Breast epithelium (tissue), 4 donors: ENCODE measurements at places on chromosomes 3 and 15. TPM values are rescaled to one million over a fixed set of nuclear protein-coding genes. Genes with fewer than 3 reads are reported as not detected.

- no peaks in the 10 kb centered on the region for H3K4me1 ChIP-seq
- H3K36me3 ChIP-seq: no peaks in the 10 kb centered on the region
- H3K27ac ChIP-seq: no peak overlapping the region
- no peaks in the 10 kb centered on the region for H3K27me3 ChIP-seq
These were observed 5.8 kb downstream of the CPOX start for GRCh38 chr3:98587654-98588053.

DNA sequence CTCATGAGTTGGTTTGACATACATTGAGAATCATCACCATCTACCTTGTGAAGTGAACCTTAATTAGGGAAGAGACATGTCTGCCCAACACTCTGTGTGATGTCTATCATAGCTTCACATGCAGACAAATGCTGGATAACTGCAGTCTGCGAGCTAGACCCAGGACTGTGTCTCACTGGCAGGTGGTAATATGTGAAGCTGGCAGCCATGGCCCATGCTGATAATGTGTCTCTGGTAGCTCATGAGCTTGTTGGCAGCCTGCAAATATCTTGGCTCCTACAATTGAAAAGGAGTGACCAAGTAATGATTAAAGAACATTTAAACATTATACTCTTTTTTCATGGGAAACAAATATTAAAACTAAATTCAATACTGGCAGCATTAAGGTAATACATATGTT, 234.8 kb downstream of the CHST2 start:
- H3K4me3 ChIP-seq: no peak overlapping the region
- H3K27ac ChIP-seq: no peak overlapping the region
- H3K4me1 ChIP-seq: no peaks in the 10 kb centered on the region
- no peaks in the 10 kb centered on the region for H3K36me3 ChIP-seq
- no peak for DNase-seq

DNA sequence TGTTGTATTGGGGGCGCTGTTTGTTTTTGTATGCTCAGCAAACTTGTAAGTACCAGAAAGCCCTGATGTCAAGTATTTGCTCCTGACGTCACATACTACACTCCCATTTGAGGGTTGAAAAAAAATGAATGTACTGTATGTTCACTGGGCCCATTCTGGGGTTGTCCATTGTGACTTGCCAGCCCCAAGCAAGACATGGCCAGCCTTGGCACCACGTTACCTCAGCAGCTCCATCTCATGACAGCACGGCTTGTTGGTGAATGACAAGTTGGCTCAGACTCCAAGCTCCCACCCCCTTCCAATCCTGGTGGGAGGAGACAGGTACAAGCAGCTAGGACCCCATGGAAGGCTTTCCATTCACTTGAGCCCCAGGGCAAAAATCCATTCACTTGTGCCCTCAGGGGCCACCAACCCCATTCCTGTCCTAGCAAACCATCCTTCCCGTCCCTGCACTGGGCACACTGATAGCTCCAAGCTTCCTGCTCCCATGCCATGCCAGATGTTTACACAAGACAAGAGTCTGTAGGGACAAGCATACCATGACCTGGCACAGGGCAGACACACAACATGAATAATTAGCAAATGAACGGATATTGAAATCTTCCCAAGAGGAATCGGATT, 1.6 kb downstream of the PHGR1 start:
- H3K4me1 ChIP-seq: no peaks in the 10 kb centered on the region
- no peaks in the 10 kb centered on the region for H3K36me3 ChIP-seq
- H3K27ac ChIP-seq: no peak overlapping the region

DNA sequence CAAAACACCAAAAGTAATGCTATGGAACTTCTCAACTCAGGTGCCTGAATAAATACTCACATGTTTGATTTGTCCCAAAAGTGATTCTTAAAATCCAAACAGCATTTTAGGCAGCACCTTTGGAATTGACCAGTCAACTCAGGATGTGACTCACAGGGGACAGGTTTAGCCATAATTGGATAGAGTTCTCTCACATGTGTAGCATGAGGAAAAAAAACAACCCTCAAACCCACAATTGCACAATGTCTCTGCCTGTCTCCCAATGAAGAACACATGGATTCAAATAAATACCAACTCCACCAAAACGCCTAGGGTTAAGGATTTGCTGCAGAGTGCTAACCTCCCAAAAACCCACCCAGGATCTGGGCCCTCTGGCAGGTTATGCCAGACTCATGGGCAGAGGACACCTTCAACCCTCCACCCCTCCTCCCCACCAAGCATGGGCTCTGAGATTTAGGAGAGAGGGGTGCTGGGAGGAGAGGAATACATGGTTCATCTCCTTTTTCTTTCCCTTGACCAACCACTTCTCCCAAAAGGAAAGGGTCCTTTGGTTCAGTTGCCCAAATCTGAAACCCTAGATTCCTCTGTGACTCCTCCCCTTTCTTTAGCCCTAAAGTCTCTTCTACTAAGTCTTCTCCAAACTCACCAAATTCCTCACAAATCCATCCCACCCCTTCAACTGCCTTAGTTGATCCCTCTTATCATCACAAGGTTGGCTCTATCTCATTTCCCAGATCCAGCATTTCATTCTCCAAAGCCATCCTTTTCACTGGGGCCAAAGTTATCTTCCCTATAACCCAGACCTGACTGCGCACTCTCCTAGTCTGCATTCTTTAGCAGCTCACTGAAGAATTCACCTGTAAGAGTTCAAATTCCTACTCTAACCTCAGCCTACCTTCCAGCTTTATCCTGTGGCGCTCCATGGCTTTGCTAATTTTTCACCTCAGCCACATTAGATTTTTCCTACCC, 7.7 kb downstream of the RYK start:
- H3K4me3 ChIP-seq: no peak overlapping the region
- H3K36me3 ChIP-seq: no peaks in the 10 kb centered on the region
- no peak for DNase-seq

DNA sequence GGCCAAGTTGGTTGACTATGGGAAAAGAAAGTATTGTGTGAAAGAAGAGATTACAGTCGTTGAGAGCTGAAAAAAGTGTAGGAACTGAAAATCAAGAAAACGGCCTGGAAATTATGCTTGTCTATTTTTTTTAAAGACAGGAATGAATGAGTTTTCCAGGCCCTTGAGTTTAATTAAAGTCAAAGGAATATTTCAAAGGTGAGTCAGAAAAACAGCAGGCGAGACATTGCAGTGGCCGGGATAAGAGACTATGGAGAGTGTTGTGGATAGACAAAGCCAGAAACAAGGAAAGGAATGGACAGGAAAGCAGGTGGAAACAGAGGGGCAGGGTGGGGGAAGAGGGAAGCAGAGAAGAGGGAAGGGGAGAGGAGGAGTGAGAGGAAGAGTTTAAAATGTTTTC, 275.1 kb upstream of the LRTM1 start:
- no peaks in the 10 kb centered on the region for H3K4me1 ChIP-seq
- no peaks in the 10 kb centered on the region for H3K36me3 ChIP-seq
- no peak for DNase-seq
- H3K4me3 ChIP-seq: no peak overlapping the region
- H3K27ac ChIP-seq: no peak overlapping the region

GRCh38 chr3:16551342-16551976, 38.0 kb upstream of the RFTN1 start:
- no peak for DNase-seq
- H3K27ac ChIP-seq: no peak overlapping the region
- no peaks in the 10 kb centered on the region for H3K4me1 ChIP-seq
- no peaks in the 10 kb centered on the region for H3K36me3 ChIP-seq
- H3K27me3 ChIP-seq: no peaks in the 10 kb centered on the region
- H3K4me3 ChIP-seq: no peak overlapping the region

GRCh38 chr15:27677951-27678350, 421.2 kb downstream of the OCA2 start:
- DNase-seq: no peak
- H3K4me1 ChIP-seq: no peaks in the 10 kb centered on the region
- H3K27ac ChIP-seq: no peak overlapping the region
- H3K4me3 ChIP-seq: no peak overlapping the region
- no peaks in the 10 kb centered on the region for H3K36me3 ChIP-seq
- no peaks in the 10 kb centered on the region for H3K27me3 ChIP-seq

DNA sequence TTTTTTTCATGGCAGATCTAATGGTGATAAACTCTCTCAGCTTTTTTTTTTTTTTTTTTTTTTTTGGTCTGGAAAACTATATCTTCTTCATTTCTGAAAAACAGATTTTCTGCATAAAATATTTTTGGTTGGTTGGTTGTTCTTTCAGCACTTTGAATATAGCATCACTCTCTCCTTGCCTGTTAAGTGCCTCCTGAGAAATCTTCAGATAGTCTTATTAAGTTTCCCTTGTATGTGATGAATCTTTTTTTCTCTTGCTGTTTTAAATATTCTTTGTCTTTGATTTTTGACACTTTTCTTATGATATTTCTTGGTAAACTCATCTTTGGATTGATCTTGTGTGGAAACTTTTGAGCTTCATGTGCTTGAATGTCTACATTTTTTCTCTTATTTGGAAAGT, 44.2 kb upstream of the OSTN start:
- H3K36me3 ChIP-seq: no peaks in the 10 kb centered on the region
- no peak overlapping the region for H3K27ac ChIP-seq
- H3K4me1 ChIP-seq: no peaks in the 10 kb centered on the region
- H3K4me3 ChIP-seq: no peak overlapping the region
- DNase-seq: no peak

GRCh38 chr3:36482880-36483279, 102.6 kb downstream of the STAC start:
- no peaks in the 10 kb centered on the region for H3K36me3 ChIP-seq
- no peak for DNase-seq
- H3K4me1 ChIP-seq: no peaks in the 10 kb centered on the region
- H3K27ac ChIP-seq: no peak overlapping the region
- no peak overlapping the region for H3K4me3 ChIP-seq
- no peaks in the 10 kb centered on the region for H3K27me3 ChIP-seq

DNA sequence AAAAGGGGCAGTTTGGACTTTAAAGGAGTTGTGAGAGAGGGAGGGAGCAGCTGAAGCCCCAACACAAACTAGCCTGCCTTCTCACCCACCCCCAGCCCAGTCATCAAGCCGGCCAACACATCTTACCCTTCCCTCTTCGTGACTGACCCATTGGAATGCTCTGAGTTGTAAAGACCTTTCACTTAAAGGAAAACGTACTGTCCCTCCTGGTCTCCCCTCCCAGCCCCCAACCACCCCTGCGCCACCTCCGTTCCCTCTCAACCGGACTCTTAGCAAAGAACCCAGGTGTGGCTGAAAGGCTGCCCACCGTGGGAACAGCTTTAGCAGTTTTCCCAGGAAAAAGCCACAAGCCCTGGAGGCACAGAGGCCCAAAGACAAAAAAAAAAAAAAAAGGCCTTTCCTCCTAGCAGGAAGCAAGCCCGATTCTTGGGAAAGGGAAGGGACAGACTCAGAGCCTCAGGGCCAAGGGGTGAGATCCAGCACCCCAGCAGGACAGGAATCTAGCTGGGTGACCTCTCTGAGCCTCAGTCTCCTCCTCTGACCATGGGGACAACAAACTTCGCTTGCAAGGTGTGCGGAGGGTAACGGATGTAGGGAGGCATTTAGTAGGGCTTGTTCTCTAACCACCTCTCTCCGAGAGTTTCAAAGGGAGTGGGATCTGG, 2.4 kb downstream of the CYP11A1 start:
- peak overlapping the region; percentile 74 for H3K4me3 ChIP-seq
- H3K36me3 ChIP-seq: no peaks in the 10 kb centered on the region
- H3K4me1 ChIP-seq: peaks cover 3% of the 10 kb centered on the region
- H3K27ac ChIP-seq: peak overlapping the region; percentile 84

FAM81A gene
- total RNA-seq: 2.3 TPM

TP53BP1 gene
- 65.5 TPM for total RNA-seq

KBTBD13 gene
- not detected for total RNA-seq

SAMMSON gene
- not detected for total RNA-seq

SQOR gene
- 60.3 TPM for total RNA-seq

ZPLD1 gene
- 0.59 TPM for total RNA-seq

UBAP1L gene
- total RNA-seq: 3.7 TPM
